ENCODE measurements at places on chromosomes 1 and 21. TPM values are rescaled to one million over a fixed set of nuclear protein-coding genes. Genes with fewer than 3 reads are reported as not detected.

Gene RGS1
- 107 TPM for total RNA-seq

Gene TNFRSF9
- total RNA-seq: 0.10 TPM

Gene RHD
- 1.4 TPM for total RNA-seq

Gene TSPAN1
- 0.28 TPM for total RNA-seq

Gene WNT4
- total RNA-seq: 35.0 TPM

Gene MNDA
- 4.4 TPM for total RNA-seq

Gene TMEM201
- total RNA-seq: 9.1 TPM

Gene CFHR2
- not detected for total RNA-seq

Gene ZNF124
- 98.7 TPM for total RNA-seq

Gene FAM151A
- total RNA-seq: not detected

Gene CR1L
- total RNA-seq: 2.0 TPM

Gene RNF2
- total RNA-seq: 69.9 TPM

Gene ANGPTL3
- 0.22 TPM for total RNA-seq

Gene VCAM1
- total RNA-seq: 80.2 TPM

Gene MATN1
- 0.79 TPM for total RNA-seq

Gene NR5A2
- 2.8 TPM for total RNA-seq

Gene CDC7
- 16.5 TPM for total RNA-seq

Gene CFAP45
- total RNA-seq: 9.2 TPM

Gene OR14K1
- total RNA-seq: not detected

Gene LCE1F
- total RNA-seq: not detected

Gene PPT1
- 87.4 TPM for total RNA-seq

Gene CTSE
- 0.28 TPM for total RNA-seq

Gene LCE3D
- total RNA-seq: not detected

Gene CFHR1
- total RNA-seq: 0.89 TPM

Gene TTLL7
- total RNA-seq: 94.0 TPM

Gene HSPB7
- 1.4 TPM for total RNA-seq

Gene CRNN
- not detected for total RNA-seq

Gene THEM5
- total RNA-seq: not detected

Gene GBP4
- total RNA-seq: 2.7 TPM

Gene DDR2
- 96.3 TPM for total RNA-seq

Gene COL6A2
- total RNA-seq: 466 TPM

Gene HES3
- not detected for total RNA-seq

Gene DNAJC28
- total RNA-seq: 6.2 TPM

Gene EBNA1BP2
- total RNA-seq: 35.7 TPM

Gene BTF3L4
- total RNA-seq: 80.8 TPM

Gene DNASE2B
- total RNA-seq: 0.22 TPM

Gene SPRR2G
- total RNA-seq: not detected

Gene NUAK2
- 1.4 TPM for total RNA-seq

Gene XCL2
- not detected for total RNA-seq

All from spinal cord (tissue), 10 donors.